ENCODE measurements at places on chromosomes 16 and 17.

DNA sequence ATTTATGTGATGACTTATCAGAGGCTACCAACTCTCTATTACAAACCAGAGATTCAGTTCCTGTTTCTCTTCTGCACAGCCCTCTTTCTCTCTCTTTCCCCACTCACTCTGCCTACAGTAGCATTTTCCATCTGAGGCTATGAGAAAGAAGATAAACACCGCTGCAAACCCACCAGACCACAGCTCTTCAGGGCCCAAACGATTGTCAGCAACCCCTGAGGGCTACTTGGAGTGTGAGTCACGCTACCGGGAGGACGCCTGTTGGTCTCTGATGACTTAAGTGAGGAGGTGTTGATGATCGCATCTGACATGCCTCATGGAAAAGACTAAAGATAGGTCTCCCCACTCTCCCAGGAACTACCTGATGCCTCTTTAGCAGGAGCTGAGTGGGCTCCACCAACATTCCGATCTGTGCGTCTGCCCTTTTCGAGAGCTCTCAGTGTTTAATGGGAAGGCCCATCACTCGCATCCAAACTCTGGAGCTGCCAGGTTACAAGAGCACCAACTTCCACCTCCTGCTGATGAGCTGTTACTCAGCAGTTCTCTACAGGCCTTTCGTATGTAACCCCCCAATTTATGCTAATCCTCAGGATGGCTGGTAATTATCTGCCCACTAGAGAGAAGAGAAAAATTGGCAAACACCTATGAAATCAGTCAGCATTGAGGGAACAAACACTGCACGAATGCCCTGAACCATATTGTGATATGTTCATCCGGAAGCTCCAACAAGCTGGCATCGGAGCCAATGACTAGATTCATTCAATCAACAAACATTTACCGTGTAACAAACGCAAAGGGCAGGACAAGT lies 9.2 kb downstream of the GRIN2A start:
- no peak for DNase-seq

DNA sequence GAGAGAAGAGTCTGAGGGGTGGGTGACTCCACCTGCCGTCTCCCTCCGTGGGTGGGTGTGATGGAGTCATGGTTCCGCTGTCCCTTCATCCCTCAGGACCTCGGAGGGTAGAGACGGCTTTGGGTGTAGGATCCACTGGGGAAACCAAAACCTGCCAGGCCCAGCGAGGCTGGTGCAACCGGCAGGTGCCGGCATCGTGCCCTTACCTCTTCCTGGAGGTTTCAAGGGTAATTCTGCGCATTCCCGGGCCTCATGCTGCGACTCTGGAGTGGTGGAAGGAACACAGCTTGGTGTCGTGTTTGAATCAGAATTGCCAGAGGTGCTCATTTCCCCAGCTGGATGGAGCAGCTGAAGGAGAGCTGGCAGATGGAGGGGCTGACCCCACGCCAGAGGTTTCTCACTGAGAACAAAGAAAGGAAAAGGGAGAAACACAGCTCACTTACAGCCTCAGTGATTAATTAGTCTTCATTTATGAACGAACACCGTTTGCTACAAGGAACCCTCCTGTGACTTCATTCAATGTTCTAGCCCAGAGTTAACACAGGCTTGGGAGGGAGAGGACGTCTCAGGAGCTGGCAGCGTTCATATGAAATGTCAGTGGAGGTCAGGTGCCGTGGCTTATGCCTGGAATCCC lies 16.3 kb upstream of the ATP2A3 start:
- no peak for DNase-seq

DNA sequence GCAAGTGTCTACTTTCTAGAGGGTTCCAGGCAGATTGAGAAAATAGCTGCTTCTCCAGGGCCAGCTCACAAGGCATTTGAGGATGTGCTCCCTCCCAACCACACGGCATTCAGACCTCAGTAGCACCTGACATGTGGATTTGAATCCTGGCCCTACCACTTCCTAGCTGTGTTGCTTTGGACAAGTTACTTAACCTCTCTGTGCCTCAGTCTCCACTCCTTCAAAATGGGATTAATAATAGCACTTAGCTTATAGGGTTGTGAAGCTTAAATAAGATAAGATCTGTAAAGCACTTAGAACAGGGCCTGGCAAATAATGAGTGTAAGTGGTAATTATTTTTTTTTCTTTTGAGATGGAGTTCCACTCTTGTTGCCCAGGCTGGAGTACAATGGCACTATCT lies 21.0 kb upstream of the NOMO2 start:
- no peak for DNase-seq

DNA sequence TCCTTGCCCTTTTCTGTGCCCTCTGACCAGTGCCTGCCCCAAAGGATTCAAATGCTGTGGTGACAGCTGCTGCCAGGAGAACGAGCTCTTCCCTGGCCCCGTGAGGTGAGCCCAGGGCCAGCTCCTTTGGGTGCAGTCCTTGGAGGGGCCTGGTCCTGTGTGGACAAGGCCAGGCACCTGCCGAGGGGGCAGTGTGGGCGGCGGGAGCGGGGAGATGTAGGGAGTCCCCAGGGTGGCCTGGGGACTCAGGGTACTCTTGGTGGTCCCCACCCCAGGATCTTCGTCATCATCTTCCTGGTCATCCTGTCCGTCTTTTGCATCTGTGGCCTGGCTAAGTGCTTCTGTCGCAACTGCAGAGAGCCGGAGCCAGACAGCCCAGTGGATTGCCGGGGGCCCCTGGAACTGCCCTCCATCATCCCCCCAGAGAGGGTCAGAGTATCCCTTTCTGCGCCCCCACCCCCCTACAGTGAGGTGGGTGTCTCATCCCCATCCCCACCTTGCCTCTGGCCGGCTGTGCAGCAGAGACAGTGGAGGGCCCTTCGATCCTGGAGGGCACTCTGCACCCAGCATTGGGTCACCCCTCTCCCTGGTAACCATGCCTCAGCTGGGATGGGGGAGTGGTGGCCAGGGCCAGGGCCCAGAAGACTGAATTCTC lies 4.4 kb downstream of the TMEM92 start:
- DNase-seq = no peak

DNA sequence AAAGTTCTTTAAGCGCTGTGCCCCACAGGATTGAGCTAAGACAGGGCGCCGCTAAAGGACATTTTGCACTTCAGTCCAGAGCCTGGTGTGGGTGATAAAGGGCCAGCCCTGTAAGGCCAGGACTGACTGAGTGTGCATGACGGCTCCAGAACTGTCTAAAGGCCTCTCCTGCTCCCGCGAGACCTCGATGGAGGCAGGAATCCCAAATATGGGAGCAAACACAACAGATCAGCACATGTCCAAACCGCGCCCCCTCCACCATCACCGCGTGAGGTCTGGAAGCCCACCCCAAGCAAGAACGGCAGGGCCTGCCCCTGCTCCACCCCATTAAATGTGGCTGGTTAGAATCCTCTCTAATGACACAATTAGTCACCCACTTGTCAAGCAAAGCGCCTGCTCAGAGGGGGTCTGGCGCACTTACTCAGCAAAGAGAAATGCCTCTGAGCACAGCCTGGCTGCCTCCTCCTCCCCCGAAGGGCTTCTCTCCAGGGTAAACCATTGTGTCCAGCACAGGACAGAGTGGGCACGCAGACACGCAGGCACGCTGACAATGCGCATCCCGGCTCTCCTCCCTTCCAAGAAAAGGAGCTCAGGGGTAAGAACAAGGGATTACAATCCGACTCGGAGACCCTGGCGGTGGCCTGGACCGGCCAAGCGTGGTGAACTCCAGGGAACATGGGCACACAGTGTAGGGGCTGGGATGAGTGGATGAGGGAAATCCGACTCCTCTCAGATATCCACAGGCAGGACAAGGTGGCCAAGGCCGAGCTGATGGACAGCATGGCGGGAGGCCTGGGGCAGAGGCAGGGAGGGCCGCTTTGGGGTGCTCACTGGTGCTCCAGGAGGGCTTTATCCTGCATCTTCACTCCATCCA lies 1.5 kb downstream of the MXRA7 start:
- DNase-seq = no peak

Data from GF-D8 (cell line).